NCI-H1417 treated with DMSO at 0.1 percent for 48 hours (cell line): ENCODE measurements at places on chromosomes 3 and 15.

- DNase-seq: no peak
Measured at GRCh38 chr15:63906266-63906584, 72.5 kb upstream of the HERC1 start.

GRCh38 chr3:123782488-123782887, 101.6 kb downstream of the MYLK start:
- no peak for DNase-seq

- no peak for DNase-seq
Measured at GRCh38 chr3:37991109-37991508, 523 bp downstream of the VILL start.

- no peak for DNase-seq
Measured at GRCh38 chr15:26051761-26052675, 188.9 kb upstream of the ATP10A start.

- DNase-seq: no peak
Measured at GRCh38 chr3:97883736-97884135, 61.9 kb downstream of the CRYBG3 start.

DNA sequence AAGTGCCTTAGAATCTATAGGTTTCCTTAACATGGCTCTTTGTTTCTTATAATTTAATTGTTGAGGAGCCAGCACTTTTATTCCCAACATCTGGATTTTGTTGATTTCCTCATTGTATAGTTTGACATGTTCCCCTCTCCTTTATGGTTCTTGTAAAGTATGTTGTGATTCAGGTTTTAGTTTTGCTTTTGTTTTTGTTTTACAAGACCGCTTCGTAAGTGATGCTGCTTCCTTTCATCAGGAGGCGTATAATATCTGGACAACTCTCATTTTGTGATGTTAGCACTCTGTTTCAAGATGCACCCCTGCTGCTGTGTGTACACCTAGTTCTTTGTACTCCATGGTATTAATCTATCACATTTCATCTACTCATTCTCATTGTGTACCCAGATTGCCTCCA, 48.7 kb downstream of the SLC49A4 start:
- DNase-seq: peak; percentile 83

DNA sequence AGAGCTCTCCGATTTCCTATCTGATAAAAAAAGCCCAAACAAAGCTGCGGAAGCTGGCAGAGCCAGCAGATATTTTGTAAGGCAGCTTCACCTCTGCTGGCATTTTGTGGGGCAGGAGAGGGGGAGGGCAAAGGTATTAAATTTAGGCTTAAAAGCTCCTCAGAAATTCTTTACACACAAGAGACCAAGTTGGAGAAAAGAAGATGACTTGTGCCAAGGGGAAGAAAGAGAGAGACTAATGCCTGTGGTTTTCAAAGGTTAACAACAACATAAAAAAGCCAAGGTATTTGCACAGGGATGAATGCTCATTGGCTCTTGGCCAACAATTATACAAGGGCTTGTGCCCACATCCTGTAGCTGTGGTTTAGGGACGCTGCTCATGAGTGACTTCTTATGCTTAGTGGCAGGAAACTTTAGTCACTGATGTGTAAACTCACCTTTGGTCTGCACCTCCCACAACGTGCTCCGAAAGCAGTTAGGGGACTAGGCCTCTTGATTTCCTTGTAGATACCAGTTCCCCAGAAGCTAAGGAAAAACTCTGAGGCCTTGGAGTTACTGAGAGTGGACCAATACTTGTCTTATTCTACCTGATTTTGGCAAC, 152.9 kb downstream of the TPRG1 start:
- DNase-seq: no peak

DNA sequence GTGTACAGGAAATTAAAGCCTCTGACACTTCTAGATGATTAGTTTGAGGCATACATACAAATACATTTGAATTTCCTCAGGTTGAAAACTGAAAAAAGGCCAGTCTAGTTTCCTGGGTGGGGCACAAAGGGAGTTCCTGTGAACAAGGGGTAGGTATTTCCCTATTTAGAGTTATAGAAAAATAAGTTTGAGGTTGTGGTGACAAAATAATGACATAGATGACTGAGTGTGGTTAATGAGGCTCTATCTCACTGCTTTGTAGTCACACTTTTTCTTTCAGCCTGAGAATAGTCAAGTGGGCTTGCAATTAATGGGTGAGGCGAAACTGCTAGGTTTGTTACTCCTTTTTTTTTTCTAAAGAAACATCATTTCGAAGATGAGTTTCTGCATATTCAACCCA, 4.3 kb downstream of the SLCO3A1 start:
- no peak for DNase-seq

DNA sequence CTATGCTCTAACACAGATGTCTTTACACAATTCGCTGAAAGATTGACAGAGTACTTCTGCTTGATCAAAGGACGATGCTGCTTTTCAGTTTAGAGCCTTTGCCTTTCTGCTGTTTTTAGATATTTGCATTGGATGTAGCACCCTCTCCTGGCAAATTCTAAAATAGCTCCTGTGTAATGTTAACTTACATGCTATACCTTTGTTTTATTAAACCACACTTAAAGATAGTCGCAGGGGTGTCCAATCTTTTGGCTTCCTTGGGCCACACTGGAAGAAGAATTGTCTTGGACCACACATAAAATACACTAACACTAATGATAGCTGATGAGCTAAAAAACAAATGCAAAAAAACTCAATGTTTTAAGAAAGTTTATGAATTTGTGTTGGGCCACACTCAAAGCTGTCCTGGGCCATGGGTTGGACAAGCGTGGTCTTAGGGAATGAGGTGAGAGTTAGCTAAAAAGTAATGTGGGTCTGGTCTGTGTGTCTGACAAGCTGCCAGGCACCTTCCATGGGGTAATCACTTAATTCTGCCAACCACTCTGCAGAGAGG, 62.9 kb downstream of the ATG7 start:
- no peak for DNase-seq

- no peak for DNase-seq
Measured at GRCh38 chr3:14524311-14524711, 15.8 kb downstream of the GRIP2 start.

GRCh38 chr3:122716667-122717066, 36.0 kb downstream of the PARP14 start:
- DNase-seq: no peak

DNA sequence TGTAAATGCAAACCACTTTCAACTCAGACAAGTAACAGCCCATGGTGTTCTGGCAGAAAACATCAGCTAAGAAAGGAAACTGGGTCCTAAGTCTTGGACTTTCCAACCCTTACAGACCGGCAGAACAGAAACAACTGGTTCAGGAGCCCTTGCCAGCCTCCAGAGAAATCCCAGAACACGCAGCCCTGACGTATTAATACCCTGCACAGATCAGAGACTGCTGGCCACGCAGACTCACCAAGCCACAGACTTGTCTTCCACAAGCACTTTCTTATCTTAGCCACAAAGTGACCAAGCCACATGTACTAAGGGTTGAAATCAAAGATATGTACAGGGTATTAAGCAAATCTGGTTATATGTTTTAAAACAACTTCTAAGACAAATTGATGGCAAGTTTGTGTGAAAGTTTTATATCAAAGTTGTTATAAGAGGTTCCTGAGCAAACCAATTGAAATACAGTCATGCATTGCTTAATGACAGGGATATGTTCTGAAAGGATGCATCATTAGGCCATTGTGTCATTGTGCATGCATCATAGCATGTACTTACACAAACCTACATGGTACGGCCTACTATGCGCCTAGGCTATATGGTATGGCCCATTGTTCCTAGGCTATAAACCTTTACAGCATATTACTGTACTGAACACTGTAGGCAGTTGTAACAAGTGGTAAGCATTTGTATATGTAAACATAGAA, 36.8 kb downstream of the BTD start:
- no peak for DNase-seq

DNA sequence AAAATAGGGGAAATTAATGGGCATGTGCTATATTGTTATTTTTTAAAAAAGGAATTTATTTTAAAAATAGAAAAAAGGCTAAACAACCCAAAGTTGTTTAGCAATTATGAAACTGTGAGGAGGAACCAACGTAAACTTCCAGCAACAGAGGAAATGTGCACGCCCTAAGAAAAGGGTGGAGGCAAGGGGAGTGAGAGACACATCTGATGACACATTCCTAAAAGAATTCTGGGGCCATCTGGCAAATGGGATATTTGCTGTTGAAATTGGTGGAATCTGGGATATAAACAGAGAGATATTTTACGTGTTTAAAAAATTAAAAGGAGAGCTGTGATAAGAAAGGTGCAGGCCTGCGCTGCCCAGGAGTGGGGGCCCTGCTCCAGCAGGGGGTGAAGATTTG, 50.8 kb upstream of the MUC13 start:
- no peak for DNase-seq

DNA sequence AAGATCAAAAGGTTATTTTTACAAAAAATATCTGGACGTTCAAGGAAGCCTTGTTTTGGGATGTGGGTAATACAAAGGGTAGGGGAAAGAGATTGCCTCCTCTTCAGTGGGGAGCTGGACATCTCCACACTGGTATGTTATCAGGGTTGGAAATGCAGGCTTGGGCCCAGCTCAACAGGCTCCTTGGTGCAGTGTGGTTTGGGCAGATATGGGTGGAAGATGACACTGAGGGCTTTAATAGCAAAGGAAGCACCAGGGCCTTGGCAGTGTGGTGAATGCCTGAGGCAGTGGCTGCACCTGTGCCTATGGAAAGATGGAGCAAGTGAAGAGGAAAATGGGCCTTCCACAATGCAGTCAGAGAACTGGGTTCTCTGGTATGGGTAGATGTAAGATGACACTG, 11.2 kb upstream of the MED12L start:
- no peak for DNase-seq

DNA sequence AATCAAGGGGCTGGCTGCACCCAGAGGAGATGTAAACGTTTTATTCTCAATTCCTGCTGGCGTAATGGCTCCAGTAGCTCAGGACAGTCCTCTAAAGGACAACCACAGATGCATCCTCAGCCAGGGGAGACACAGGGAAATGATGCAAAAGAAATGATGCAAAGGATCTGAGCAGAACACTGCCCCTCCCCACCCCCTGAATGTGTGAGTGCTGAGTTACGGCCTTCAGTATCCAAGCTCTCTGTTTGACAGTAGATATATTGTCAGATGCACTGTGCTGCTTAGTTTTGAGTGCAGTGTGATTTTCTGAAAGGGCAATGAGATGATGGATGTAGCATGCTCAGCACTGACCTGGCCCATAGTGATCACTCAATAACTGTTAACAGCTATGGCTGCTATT, 41.4 kb upstream of the CTDSPL start:
- DNase-seq: no peak
